ENCODE measurements at places on chromosomes 5 and 9.

DNA sequence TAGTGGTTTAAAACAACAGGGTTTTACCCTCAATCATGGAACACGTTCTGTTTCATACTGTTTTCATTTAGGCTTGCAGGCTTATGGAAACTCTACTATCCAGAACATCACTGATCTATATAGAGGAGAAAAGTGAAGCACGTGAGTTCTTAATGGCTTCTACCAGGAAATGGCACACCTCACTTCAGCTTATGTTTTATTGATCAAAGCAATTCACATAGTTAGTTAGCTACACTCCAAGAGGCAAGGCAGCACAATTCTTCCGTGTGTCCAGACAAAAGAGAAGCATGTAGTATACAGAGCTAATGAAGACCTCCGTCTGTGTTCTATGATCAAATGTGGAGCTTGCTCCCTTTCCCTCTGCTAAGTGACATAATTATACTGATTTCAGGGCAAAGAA is 353.3 kb upstream of the CD180 start:
- no peak for DNase-seq

DNA sequence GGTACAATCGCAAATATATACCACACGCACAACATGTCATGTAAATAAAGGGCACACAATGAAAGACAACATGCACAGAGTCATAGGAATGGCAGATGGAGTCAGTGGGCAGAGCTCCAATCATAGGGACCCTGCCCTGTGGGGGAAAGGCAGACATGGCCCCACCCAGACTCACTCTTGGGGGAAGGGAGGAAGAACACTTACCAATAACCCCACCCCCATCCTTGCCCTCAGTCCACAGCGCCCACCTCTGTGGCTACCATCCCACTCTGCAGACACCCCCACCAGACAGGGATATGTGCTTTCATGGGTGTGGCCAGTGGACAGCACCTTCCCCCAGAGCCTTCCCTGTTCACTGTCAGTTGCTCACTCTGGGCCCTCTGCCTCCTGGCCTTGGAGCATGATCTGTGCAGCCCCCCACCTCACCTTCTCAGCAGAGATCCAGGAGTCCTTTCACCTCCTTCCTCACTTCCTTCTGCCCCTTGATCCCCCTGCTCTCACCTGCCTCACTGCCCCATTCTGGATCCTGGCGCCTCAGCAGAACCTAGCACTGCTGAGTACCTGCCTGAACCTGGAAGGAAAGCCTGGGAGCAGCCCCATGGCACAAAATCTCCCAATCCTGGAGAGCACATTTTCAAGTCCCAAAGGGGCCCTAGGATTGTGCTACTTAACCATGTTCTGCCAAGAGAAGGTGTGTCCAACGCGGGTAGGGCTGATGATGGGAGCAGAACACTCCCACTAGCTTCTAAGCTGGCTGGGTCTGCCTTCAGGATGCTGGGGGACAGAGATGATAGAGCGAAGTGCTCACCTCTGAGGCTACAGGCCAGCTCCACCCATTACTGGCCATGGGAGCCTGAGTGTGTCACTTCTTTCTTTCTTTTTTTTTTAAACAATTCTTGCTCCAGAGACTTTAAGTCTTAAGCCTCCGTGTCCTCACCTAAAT is 1.5 kb upstream of the PHF19 start:
- no peak for DNase-seq

DNA sequence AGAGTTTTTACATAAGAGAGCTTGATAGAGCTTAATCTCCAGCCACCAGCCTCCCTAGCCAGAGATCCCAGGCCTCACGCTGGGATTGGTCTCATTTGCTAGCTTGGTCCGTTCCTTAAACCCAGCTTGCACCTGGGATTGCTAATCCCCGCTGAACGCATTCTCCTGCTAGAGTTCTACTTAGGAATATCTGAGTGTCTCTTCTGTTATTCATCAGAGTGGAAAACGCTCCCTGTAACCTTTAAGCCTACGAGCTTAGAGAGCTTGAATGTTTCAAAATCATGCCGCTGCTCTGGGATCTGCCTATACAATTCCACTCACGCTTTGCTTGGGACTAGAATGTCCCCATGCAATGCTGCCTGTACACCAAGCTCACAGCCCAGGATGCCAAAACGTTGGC is 201.8 kb downstream of the NSG2 start:
- no peak for DNase-seq

DNA sequence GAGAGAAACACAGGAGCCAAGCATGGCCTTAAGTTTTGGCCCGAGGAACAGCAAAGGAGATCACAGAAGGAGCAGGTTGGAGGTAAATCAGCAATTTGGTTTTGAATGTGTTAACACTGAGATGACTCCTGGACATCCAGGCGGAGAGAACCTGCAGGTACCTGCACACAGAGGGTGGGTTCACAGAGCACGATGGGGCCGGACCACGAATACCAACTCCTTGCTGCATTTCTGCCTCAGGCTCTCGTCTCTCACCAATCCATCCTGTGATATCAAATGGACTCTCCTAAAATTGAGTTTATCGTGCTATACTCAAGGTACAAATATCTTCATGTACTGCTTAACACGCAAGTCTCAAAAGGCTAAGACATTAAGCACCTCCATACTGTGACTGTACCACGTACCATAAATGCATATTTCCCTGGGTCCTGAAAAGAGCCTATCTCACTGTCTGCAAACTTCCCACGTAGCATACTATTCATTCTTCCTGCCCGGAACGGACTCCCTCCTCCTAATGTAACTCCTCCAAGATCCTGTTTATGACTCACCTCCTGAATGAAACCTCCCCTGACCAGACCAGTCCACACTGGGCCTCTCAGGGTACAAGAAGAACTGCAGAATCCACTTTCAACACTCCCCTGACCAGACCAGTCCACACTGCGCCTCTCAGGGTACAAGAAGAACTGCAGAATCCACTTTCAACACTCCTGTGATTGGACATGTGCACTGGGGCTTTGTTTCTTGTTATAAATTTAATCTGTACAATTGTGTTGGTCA is 380.8 kb upstream of the RFX3 start:
- no peak for DNase-seq

DNA sequence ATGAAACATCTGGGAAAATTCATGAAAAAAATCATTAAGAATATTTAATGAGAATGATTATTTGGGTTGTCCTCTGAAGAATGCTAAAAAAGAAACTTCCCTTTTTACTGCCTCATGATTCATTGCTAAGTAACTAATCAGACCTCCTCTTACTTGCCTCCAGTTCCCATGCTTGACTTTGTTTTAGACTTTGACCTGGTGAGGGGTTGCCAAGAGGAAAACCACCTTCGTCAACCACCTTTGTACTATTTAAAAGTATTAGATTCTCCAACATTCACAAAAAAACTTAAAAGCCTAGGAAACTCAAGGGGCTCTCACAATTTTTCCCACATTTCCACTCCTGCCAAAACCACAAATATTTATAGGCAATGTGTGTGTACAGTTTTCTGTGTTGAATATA is 115.2 kb upstream of the ST8SIA4 start:
- no peak for DNase-seq

- DNase-seq, result no peak
These were observed 23.1 kb downstream of the IRF1 start for GRCh38 chr5:132467287-132467984.

- no peak for DNase-seq
These were observed 1167.7 kb downstream of the MAT2B start for GRCh38 chr5:164672931-164673694.

Data from iPS DF 19.7 (cell line).